ENCODE measurements at places on chromosomes 6 and 20.

DNA sequence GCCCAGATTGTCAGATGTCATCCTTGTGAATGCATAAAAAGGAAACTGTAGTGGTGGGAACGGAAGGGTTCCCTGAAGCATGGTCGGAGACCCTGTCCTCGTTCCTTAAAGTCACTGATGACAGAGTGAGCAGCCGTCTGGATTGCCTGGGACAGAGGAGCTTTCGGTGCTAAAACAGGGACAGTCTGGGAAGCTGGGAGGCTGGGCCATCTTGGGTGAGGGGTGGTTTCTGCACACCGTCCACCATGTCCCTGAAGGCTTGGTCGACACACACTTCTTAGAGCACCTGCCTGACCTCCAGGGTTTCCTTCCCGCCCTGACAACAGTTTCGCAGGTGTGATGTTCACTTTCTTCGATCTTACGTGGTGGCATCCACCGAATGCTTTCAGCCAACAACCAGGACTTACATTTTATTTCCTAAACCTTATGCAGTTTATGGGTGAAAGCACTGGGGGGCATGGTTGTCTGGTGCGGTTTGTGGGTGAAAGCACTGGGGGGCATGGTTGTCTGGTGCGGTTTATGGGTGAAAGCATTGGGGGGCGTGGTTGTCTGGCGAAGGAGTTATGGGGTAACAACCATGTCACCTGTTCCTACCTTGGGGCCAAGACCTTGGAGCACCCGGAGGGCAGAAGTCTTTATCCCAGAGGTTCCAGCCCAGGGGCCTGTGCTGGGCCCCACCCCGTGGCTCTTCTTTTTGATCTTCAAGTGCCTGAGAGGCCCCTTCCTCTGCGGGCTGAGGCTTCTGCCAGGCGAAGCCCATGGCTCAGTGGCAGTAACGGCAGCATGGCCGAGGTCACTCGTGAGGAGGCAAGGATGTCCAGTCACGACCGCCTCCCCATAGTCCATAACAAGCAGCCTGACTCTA, 81.7 kb upstream of the FRMD1 start:
- no peak for DNase-seq

DNA sequence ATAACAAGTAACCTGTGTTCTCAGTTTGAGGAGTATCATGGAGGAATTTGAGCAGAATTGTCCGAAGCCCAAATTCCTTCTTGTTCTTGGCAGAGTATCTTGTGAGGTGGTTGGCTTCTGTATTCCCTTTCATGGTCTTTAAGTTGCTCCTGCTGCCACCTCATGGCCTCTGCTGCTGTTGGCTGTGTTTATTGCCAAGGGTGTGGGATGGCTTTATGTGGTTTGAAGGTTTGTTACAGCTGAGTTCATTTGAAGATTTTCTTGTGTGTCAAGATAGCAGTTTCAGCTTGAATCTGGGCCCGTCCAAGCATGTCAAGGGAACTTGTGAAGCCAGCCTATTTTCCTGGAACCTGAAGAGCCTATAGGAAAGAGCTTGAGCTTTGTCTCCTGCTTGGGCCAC, 20.2 kb upstream of the TTK start:
- DNase-seq, result no peak

- DNase-seq, result no peak
Observed at GRCh38 chr20:3560162-3560561, 89.3 kb downstream of the ATRN start.

- no peak for DNase-seq
Observed at GRCh38 chr6:137217801-137218472, 1.2 kb downstream of the IFNGR1 start.

- DNase-seq, result no peak
Observed at GRCh38 chr20:36777167-36777566, 3.6 kb upstream of the DSN1 start.
